ENCODE measurements at places on chromosomes 1 and 21. TPM values are rescaled to one million over a fixed set of nuclear protein-coding genes. Genes with fewer than 3 reads are reported as not detected.

MXRA8 gene
- total RNA-seq = 106 TPM

RNU1-1 gene
- total RNA-seq = under 0.01 TPM

NTMT2 gene
- total RNA-seq = not detected

DNA sequence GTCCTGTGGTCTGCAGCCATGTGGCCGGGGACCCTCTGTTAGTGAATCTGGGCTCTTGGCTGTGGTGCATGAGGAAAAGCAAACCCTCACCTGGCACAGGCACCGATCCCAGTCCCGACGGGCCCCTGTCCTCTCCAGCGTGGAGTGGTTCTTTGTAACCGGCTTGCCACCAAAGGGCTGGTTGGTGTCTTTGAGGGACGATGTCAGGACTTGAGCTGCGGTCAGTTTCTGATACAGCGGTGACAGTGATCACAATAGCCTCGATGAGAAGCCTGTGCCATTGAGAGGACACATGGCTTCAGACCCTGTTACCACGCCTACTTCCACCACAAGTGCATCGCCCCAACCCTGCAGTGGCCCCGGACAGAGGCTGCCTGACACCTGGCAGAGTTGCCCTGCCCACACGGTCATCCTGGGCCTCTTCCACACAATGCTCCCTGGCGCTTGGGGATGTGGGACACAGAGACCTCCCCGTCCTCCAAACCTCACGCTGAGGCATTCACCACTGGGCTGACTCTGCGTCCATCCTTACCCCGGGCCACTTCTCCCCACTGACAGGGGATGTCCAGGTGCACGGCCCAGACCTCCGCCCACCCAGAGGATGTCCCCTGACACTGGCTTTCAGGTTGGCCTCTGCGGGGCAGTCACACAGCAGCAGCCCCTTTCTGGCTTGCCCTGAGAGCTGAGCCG, 18.8 kb upstream of the ACTRT2 start:
- no peak for DNase-seq

PPM1J gene
- total RNA-seq = 2.1 TPM

ACADM gene
- total RNA-seq = 29.6 TPM

CITED4 gene
- total RNA-seq = 31.0 TPM

- peak; percentile 14 for DNase-seq
These were observed 19.7 kb downstream of the PRAMEF1 start for GRCh38 chr1:12810691-12811408.

- DNase-seq = no peak
These were observed 66.3 kb upstream of the TLR5 start for GRCh38 chr1:223209293-223209898.

DNA sequence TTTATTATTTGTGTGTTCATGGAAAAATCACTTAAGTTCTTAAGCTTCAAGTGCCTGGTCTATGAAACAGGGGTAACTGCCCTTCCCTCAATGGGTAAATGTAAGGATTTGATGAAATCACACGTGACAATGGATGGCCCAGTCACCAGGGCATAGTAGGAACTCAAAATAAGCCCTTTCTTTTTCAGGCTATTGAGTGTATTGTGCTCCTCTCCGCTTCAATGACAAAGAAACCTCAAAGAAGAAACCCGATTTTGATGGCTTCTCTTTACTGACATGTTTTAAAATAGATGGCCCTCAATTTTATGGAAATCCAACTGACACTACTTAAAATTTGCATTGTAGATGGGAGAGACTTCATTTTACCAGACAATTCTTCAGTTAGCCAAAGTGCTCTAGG, 543.5 kb downstream of the OMA1 start:
- no peak for DNase-seq

G0S2 gene
- 164 TPM for total RNA-seq

LYPLA2 gene
- 235 TPM for total RNA-seq

MATN1 gene
- total RNA-seq = not detected

KCNE2 gene
- not detected for total RNA-seq

DNA sequence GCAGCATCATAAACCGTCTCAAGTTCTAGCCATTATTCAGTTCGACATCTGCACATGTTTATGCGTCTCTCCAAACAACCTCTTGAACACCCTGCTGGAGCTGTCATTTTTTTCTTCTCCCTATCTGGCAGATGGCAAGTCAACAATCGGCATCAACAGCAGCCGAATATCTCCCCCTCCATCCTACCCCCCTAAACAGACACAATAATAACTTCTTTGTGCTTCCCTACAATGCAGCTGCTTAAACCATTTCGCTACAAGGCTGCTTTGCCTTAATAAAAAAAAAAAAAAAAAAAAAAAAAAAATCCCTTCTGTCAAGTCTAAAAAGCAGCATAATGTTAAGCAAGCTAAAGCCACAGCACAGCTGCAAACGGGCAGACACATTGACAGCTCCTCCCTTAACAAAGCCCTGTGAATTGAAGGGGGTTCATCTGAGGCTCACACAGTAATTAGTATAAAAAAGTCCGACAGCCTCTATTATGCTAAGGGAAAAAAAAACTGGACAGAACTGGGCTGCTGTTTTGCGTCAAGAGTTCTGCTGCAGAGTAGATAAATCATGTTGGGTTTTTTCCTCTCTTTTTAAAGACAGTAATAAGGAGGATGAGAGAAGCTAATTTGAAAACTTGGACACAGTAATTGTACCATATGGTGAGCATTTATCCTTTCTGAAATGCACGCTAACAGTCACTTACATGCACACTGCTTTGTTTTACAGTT, 136.4 kb downstream of the AKT3 start:
- no peak for DNase-seq

DNA sequence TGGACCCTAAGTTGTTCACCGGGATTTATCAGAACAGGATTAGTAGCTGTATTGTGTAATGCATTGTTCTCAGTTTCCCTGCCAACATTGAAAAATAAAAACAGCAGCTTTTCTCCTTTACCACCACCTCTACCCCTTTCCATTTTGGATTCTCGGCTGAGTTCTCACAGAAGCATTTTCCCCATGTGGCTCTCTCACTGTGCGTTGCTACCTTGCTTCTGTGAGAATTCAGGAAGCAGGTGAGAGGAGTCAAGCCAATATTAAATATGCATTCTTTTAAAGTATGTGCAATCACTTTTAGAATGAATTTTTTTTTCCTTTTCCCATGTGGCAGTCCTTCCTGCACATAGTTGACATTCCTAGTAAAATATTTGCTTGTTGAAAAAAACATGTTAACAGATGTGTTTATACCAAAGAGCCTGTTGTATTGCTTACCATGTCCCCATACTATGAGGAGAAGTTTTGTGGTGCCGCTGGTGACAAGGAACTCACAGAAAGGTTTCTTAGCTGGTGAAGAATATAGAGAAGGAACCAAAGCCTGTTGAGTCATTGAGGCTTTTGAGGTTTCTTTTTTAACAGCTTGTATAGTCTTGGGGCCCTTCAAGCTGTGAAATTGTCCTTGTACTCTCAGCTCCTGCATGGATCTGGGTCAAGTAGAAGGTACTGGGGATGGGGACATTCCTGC, 3.9 kb upstream of the OLFML3 start:
- DNase-seq = no peak

- DNase-seq = no peak
These were observed 27.5 kb upstream of the SOX13 start for GRCh38 chr1:204045430-204045829.

TLCD4 gene
- total RNA-seq = 4.0 TPM
